ENCODE measurements at places on chromosomes 12 and 14. TPM values are rescaled to one million over a fixed set of nuclear protein-coding genes. Genes with fewer than 3 reads are reported as not detected.

DNA sequence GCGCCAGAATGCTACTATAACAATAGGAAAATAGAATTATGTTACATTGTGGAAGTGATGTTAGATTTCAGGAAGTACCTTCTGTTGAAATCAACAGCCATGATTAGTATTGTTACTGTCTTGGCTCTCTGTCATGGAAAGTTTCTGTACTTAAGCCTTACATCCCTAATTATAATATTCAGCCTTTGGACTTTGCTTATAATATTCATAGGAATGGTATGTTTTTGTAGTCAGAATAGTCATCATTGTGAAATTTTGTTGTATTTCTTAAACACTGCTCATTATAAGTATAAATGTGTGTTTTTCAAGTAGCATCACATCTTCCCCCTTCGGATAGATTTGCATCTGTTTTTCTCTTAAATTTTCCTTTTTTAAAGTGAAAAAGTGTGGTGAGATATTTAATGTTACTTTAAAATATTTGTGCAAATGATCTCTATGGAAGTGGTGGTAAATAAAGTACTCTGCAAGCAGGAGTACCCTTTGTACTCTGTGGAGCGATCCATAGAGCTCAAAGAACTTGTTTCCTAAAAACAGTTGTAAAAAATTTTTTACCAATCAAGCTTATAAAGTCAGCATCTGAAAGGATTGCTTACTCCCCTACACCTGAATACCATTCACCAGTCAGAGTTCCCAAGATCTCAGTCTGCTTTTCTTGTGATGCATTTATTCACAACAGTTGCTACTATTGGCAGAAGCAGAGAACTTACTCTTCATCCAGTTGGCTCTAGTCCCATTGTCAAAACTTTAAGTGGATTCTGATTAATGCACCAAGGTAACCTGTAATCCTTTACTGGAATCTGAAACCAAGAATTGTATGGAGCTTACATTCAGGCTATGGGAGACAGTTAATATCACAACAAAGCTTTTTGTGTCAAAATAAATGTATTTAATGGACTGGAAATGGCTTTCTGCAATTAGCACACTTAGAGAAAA, 87.8 kb downstream of the RIC8B start:
- no peak for DNase-seq

DNA sequence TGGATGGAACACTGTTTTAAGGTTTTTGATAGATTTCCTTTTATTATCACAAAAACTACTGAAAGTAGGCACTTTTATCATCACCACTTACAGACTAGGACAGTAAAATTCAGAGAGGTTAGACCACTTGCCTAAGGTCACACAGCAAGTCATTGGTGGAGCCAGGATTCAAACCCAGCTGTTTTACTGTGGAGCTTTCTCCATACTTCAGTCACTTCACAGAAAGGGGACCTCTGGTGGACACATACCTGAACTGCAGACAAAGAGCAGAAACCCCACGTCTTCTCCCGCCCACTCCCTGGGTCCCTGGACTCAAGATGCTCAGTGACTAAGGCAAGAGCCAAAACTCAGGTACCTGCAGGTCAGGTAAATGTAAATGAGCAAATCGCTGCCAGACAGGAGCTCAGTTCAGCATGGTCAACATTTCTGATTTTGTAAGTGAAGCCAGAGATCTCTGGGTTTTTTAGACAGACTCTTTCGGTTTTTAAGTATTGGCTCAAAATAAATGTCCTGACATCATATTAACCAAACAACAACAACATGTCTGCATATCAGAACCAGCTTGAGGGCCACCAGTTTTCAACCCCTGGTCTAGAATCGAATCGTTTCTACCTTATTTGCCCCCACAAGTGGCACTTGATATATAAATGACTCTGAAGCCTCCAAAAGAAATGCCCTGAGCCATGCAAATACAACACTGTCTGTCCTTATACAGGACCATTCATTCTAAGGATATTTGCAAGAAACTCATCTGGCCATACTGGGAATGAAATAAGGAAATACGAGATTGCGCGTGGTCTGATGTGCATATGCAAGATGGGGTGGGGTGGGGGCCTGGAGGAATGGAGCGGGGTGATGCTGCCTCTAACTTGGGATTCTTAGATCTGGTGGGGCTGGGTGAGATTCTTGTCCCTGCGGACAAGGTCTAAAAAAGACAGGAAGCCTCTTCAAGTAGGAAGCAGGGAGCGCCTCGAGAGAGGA, 110.9 kb downstream of the KSR2 start:
- no peak for DNase-seq

- DNase-seq: no peak
Observed at GRCh38 chr12:59282999-59283398, 312.8 kb upstream of the SLC16A7 start.

DNA sequence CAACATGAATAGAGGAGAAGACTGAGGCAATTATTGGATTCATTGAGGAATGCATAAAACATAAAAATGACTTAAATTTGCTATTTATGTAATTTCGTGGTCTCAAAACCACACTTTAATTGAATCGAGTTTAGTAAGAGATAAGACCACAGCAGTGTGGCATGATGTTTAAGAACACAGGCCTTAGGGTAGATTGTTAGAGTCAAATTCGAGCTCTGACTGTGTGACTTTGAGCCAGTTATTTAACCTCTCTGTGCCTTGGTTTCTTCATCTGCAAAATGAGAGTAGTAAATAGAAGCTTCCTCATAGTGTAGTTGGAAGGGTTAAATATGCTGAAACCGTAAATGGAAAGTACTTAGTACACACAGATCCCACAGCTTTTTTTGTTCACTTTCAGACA, 9.3 kb upstream of the SSTR1 start:
- no peak for DNase-seq

DNA sequence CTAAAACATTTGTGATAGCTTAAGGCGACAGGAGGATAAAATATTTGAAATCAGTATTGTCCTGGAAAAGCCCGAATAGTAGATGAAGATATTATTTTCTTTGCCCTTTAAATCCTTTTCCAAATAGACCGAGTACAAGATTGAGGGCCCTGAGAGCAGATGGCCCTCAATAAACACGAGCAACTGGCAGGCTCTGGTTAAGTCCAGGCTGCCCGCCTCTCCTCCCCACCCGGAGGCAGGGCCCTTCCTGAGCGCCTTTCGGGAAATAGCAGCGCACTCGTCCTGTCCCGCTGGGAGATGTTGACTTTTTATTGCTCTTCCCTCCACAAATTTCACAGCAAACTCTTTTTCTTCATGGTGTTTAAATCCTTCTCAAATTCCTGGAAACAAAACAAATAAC, 50.8 kb upstream of the MAX start:
- DNase-seq: no peak

DNA sequence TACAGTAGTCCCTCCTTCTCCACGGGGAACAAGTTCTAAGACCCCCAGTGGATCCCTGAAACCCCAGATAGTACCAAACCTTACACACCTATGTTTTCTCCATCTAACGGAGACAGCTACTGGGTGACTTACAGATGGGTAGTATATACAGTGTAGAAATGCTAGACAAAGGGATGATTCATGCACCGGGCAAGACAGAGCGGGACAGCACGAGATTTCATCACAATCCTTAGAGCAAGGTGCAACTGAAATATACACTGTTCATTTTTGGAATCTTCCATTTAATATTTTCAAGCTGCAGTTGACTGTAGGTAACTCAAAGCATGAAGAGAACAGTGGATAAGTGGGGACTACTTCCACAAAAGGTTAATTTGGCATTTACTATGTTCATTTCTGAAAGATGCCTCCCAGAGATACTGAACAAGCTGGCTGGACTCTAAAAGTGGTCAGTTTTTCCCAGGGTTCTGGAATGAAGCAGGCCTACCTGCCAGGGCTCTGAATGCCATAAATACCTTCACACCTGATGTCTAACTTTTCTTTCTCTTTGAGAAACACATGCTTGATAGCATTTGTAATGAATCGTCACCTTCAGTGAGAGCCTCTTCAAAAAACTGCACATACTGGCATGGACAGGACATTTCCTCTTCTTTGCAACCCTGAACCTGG, 127.7 kb upstream of the FOXN3 start:
- DNase-seq: no peak

ANKS1B gene
- polyA plus RNA-seq: 2.2 TPM

DRAM1 gene
- polyA plus RNA-seq: 3.5 TPM

RNASE7 gene
- 0.14 TPM for polyA plus RNA-seq

SERPINA4 gene
- polyA plus RNA-seq: not detected
